Left colon (tissue), 2 donors: ENCODE measurements at places on chromosomes 16 and 17. TPM values are rescaled to one million over a fixed set of nuclear protein-coding genes. Genes with fewer than 3 reads are reported as not detected.

Gene SCN4A
- total RNA-seq = not detected

Gene KRT32
- not detected for total RNA-seq

DNA sequence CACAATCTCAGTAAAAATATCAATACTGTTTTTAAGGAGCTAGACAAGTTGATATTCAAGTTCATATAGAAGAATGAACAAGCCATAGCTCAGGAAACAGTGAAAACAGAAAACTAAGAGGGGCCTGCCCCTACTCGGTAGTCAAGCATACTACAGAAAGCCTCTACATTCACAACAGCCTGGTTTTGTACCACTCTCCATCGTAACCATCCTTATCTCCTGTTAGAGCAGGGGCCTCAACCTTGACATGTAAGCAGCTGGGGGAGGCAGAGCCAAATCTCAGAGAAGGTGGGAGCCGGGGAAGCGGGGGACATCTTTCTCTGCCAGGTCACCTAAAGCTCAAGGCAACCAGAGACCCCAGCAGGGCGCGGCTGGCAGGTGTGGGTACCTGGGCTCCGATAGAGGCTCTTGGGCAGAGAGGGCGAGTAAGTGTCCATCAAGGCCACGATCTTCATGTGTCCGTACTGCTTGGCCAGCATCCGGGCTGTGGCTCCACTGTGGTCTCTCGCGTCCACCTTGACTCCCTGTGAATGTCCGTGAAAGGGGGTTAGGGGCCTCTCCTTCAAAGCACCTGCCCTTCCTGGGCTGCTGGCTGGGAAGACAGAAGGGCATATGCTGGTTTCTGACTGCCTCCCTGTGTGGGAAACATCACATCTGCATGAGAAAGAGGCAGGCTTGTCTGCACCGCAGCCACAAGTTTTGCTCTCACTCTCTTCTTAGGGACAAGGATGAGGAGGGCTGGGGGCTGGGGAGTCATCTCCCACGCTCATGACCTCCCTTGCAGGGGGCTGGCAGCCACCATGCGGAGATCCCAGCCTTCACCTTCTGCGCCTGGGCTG lies 20.2 kb downstream of the ANKS3 start:
- DNase-seq = no peak

- no peak for DNase-seq
Measured at GRCh38 chr16:14056970-14057369, 14.1 kb upstream of the MRTFB start.

Gene SLC16A11
- 0.58 TPM for total RNA-seq

GRCh38 chr17:32692179-32692578 lies 184.7 kb downstream of the MYO1D start:
- no peak for DNase-seq

DNA sequence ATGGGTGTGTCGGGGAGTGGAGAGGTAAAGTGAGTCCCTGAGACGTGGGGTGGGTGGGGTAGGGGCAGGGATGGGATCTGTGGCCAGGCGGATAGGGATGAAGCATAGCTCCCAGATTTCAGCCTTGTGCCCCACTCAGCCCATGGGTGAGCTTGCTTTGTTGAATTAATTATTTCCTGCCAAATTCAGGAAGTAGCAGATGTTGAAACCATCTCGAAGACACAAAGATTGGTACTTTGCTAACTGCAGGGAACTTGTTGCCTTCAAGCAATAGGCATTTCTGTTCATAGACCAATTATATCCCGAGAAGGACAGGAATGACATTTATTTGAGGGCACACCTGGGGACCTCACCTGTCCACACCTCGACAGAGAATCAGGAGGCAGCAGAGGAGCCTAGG lies 11.0 kb upstream of the C16orf74 start:
- no peak for DNase-seq

Gene CTRL
- 1.9 TPM for total RNA-seq

DNA sequence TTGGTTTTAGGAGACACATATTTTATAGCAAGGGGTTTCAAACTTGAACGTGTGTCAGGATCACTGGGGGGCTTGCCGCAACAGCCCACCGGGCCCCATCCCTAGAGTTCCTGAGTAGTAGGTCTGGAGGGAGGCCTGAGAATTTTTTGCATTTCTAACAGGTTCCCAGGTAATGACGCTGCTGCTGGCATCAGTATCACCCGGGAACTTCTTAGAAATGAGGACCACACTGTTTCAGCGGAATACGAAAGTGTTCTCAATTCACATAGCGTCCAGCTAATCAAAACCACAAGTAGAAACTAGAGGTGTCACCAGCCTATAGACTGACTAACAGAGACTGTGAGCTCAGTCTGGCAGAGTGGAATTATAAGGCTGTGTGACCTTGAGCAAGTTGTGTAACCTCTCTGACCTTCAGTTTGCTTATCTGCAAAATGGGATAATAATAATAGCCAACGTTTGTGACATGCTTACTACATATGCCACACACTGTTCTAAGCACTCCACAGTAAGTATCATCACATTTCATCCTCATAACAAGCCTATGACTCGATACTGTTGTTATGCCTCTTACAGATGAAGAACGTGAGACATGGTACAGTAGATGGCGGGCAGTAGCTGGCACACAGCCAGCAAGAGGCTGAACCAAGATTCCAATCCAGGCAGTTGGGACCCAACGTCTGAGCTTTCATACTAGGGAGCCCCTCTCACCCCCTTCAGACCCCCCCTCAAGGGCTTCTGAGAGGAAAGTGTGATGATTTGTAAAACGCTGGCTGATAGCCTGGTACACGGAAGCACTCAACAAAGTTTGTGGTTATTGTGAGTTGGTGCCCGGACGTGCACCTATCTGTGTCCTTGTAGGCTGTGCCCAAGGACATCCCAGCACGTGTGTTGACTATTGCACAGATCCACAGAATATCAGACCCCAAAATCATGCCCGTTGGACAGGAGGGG lies 4.6 kb upstream of the ICAM2 start:
- no peak for DNase-seq

DNA sequence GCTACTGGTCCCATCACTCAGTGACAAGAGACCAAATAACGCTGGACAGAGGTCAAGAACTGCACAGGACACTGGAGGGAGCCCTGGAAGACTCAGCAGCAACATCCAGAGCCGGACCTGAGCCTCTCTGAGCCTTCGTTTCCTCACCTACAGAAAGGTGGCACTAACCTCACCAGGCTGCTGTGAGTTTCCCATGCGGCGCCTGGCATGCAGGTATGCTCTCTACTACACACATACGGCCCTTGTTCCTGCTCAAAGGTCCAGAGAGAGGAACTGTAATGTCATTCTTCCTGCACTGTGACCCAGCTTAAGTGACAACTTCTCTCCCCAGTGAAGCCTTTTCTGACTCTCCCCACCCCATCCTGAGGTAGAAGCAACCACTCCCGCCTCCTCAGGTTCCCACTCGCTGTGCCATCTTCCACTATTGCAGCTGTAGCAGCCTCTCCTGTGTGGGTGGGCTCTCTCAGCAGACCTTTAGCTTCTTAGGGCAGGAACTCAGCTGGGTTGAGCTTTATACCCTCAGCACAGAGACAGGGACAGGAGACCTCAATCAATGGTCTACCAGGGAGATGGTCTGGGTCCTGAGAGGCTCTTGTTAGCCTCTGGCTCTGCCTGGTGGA lies 43.9 kb upstream of the SREBF1 start:
- DNase-seq = no peak

GRCh38 chr16:78902321-78902720 lies 698.2 kb downstream of the MAF start:
- DNase-seq = no peak

- DNase-seq = no peak
Measured at GRCh38 chr16:49748322-49748721, 107.6 kb downstream of the ZNF423 start.

Gene KRT39
- not detected for total RNA-seq

Gene KIF2B
- not detected for total RNA-seq

Gene SCNN1G
- 90.3 TPM for total RNA-seq

DNA sequence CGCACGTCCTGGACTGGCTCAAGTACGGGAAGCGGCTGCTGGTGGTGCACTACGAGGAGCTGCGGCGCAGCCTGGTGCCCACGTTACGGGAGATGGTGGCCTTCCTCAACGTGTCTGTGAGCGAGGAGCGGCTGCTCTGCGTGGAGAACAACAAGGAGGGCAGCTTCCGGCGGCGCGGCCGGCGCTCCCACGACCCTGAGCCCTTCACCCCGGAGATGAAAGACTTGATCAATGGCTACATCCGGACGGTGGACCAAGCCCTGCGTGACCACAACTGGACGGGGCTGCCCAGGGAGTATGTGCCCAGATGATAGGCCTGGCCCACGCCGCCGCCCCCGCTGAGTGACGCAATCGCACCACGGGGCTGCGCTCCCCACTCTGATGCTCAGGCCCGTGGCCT lies 50.2 kb downstream of the WSCD1 start:
- no peak for DNase-seq

- no peak for DNase-seq
Measured at GRCh38 chr17:41860254-41860931, 4.8 kb downstream of the KLHL11 start.
